Stimulated activated CD4-positive, alpha-beta T cell treated with anti-CD3 and anti-CD28 coated beads, Interleukin-2, amount 100 ng/mL, for 24 hours (primary cell): ENCODE measurements at places on chromosomes 1 and 21.

- DNase-seq, result no peak
Observed at GRCh38 chr1:3879787-3880428, 20.2 kb downstream of the C1orf174 start.

DNA sequence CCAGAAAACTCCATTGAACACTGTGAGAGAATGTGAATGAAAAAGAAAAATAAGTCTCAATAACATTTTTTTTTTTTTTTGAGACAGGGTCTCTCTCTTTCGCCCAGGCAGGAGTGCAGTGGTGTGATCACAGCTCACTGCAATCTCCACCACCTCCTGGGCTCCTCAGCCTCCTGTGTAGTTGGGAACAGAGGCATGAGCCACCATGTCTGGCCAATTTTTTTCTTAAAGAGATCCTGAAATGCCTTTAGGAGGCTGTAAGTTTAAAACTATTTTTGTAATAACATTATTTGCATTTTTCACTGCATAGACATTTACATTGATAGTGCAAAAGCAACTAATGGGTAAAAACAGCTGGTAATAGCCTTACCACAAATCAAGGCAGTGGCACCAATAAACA is 35.3 kb downstream of the GDAP2 start:
- DNase-seq, result no peak

DNA sequence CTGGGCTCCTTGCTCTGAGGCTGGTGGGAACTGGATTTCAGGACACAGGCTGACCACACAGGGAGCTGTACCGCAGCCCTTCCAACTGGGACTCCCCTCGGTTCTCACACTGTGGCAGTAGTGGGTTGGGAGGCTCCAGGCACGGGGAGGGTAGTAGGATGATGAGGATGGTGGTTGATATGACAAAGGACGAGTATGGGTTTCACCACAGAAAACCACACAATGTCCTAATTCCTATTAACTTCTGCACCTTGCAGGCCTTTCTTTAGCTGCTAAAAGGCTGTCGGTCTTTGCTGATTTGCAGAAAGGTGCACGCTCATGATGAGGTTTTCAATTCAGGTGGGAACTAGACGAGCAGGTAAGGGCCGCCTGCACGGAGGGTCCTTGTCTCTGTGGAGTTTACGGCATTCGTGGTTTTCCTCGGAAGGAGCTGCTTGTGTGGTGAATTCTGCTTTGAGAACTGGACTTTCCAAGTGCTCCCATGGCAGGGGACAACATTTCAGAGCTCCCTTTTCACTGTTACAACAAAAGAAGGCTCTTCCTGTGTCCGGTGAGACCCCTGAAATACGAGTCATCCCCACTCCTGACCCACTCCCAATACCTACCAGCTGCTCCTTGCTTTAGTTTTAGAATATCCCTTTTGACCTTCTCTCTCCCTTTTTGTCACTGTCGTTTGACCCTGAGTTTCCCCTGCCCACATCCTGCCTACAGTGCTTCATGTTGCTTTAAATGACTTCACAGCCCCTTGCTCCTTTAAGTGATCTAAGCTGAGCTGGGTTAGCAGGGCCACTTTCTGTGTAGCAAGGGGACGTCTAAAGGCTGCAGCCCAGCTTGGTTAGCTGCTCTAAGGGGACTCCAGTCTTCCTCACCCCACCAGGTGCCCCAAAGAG is 125.1 kb downstream of the MRPS6 start:
- DNase-seq, result peak; percentile 10

DNA sequence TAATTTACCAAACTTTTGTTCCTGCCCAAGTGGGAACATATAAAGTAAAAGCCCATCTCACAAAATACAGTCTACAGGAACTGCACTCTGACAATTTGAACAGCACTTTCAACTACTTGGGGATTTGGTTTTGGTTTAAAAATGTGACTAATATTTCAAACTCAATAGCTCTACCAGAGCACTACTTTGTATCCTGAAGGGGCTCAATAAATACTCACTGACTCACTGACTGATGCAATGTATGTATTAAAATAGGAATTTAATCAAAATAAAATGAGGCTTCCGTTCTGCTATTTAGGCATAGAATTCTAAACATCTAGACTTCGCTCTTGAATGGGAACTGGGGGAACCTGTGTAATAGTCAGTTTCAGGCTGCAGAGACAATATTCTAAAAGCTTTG is 21.9 kb downstream of the EFCAB14 start:
- DNase-seq, result no peak

GRCh38 chr1:85707267-85707989 is 805 bp downstream of the ZNHIT6 start:
- DNase-seq, result peak; percentile 16

- DNase-seq, result no peak
Observed at GRCh38 chr21:44594406-44594916, 2.2 kb upstream of the KRTAP10-6 start.

- no peak for DNase-seq
Observed at GRCh38 chr21:42599486-42599885, 53.9 kb upstream of the PDE9A start.

GRCh38 chr1:224057461-224058199 is 56.3 kb upstream of the FBXO28 start:
- no peak for DNase-seq

GRCh38 chr1:214895011-214895600 is 187.4 kb upstream of the KCNK2 start:
- no peak for DNase-seq

GRCh38 chr1:221159608-221160007 is 280.4 kb downstream of the HLX start:
- no peak for DNase-seq

DNA sequence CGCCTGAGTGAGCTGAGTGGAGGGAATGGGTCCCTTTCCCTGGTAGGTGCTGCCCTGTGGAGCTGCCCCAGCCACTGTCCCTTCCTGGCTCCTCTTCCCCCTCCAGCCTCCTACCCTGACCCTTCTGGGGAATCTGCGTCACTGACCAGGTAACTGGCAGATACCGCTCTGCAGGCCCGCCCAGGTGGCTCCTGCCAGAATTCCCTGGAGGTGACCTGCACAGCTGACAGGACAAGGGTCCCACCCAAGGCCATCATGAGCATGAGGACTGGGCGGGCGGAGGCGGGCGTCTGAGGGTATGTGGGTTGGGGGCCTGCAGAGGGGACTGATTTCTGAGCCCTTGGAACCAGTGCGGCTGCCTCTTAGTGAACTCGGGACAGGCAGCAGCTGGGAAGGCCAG is 32.5 kb downstream of the DHRS3 start:
- no peak for DNase-seq

DNA sequence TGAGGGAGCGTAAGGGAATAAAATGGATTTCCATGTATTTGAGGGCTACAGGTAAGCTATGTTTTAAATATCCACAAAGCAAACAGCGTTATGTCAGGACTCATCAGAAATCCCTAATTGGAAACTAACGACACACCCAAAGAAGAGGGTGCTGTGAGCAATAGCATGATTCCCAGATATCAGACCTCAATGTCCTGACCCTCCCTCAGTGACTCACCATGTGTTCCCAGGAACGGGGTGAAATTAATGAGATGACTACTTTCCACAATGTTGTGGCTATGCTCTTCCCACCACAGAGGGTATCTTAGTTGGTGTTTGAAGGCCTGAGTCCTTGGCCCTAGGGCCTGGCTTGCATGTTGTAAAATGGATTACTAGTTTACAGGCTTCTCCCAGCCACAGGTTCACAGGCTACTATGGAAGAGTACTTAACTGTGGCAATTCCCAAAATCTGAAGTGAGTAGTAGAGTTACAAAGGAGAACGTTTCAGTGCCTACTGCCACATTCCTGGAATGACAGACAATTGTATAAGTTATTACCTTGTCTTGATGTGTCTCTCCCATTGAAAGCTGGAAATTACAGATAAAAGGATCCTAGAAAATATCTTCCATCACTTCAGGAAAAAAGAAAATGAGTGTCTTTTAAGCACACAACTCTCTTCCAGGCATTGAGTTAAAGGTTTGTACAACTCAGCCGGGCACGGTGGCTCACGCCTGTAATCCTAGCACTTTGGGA is 1.7 kb upstream of the KRTAP11-1 start:
- DNase-seq, result no peak

GRCh38 chr21:42381347-42381984 is 14.4 kb downstream of the TMPRSS3 start:
- DNase-seq, result peak; percentile 34

GRCh38 chr1:184634296-184634695 is 120.4 kb downstream of the EDEM3 start:
- DNase-seq, result no peak

GRCh38 chr1:205797168-205797567 is 15.8 kb downstream of the SLC41A1 start:
- no peak for DNase-seq

DNA sequence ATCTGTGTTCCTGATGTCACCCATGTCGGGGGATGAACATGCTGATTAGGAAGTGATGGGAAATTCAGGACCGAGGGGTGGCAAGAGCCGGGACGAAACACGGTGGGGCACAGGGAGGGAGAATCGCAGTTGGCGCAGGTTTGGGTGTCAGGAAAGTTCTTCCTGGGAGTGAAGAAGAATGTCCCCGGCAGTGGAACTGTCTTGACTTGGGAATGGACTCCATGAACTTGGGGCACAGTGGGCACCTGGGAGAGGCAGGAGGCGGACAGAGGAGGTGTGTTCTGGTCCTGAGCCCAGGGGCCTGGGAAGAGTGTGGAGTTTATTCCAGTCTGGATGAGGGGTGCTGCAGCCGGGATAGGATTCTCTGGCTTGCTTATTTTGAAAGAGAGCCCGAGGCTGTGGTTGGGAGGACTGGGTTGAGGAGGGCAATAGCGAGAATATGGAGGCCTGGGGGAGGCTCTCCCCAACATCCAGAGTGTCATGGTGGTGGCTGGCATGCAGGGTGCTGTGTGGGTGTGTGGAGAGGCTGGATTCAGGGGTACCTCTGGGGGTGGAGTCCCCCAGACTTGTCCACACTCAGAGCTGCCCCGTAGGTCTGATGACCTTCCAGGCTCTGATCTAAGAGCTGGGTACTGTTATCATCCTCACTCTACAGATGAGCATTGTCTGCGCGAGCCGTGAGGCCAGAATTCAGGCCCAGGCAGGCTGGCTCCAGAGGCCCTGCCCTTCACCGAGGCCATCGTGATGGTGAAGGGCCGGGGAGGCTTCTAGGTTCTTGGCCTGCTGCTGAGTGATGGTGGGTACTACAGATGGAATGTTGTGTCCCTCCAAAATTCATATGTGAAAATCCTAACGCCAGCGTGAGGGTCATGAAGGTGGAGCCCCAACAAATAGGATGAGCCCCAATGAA is 274.5 kb upstream of the C1orf174 start:
- DNase-seq, result no peak

- DNase-seq, result no peak
Observed at GRCh38 chr1:88117597-88117996, 566.5 kb upstream of the PKN2 start.

DNA sequence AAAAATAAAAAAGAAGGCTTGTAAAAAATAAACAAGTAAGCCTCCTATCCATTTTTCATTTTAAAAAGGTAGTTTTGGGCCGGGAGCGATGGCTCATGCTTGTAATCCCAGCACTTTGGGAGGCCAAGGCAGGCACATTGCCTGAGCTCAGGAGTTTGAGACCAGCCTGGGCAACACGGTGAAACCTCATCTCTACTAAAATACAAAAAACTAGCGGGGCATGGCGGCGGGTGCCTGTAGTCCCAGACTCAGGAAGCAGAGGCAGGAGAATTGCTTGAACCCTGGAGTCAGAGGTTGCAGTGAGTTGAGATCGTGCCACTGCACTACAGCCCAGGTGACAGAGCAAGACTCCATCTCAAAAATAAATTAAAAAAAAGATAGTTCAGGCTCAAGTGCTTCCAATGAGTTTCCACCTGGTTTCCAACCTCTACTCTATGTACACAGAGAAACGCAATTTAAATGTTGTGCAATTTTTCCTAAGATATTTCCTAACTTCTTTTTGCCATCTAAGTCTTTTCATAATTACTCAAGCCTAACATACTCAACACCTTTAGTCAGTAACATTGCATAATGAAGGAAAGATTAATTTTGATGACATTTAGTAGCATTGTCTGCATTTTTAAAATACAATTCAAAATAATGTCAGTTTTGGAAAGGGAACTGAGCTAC is 106.3 kb downstream of the KCNT2 start:
- DNase-seq, result no peak

DNA sequence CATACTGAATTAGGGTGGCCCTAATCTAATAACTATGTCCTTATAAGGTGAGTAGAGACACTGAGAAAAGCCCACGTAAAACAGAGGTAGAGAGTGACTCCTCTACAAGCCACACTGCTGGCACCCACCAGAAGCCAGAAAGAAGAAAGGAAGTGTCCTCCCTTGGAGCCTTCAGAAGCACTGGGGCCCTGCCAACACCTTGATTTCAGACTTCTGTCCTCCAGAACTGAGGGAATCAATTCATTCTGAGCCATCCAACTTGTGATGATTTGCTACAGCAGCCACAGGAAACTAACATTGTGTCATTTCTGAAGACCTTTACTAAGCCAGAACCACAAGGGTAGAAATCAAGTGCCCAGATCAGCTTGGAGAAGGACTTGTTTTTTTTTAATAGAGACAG is 15.0 kb downstream of the GNB1 start:
- no peak for DNase-seq

GRCh38 chr1:83777758-83778101 is 221.2 kb downstream of the TTLL7 start:
- DNase-seq, result no peak

DNA sequence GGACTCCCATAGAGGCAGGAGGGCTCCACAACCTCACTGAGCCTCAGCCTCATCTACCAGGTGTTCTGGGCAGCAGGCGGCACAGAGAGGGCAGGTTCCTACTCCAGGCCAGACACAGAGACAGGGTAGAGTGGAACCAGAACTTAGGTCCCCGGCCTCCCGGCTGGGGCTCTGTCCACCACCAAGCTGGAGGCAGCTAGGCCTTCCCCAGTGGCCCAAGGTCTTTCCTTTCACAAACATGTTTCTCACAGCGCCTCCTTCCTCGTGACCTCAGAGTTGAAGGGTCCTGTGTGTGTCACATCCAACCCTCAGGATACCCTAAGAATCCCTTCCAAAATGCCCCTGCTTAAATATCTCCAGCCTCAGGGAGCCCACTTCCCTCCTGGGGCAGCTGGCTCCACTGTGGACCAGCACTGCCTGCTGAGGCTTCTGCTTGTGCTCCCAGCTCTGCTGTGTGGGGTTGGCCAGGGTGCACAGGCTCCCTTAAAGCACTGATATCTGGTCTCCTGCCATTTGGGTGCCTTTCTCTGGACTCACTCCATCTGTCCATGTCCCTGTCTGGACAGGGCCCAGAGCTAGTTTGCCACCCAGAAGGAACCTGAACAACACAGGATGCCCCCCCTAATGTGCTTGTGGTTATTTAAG is 33.2 kb upstream of the MAGOH start:
- DNase-seq, result no peak
